Hepatocyte (in vitro differentiated cells): ENCODE measurements at places on chromosomes 16 and 17.
A peak's percentile ranks its signal among the peaks of the same experiment; 100 is the strongest.

DNA sequence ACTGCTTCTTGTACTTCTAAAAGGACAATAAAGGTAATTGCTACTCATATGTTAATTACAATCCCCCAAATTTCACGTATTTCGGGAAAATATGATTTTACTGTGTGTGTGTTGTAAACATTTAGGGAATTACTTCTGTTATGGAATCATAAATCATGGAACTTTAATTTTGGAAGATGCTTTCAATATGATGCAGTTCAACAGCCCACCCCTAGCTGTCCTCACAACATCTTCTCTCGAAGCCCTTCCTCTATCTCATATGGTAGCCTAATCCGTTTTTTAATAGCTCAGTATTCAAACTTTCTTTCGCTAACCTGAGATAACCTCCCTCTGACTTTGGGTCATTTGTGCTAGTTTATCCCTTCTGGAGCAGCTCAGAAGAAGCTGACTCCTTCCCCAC lies 78.4 kb downstream of the ANKFN1 start:
- DNase-seq: no peak

- DNase-seq: no peak
These were observed 363.4 kb downstream of the CDH13 start for GRCh38 chr16:82990155-82990554.

GRCh38 chr16:12254566-12254965 lies 278.0 kb downstream of the SNX29 start:
- no peak for DNase-seq

DNA sequence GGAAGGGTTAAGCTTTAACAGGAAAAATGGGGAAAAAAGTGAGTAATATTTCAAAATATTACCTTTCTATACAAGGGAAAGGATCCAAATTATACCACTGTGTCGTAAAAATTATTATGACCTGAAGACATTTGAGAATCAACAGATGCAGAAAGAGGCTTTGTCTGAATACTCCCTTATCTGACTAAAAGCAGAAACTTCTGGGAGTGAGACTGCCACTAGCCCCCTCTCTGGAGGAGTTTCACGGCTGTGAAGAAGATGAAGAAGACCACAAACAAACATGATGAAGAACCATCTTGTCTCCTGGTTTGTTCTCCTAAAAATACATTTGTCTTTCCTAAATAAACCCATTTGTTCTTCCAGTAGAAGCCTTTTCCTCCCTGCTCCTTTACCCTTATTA lies 29.4 kb downstream of the CNTROB start:
- no peak for DNase-seq

GRCh38 chr17:83034525-83034924 lies 44.9 kb upstream of the METRNL start:
- DNase-seq: no peak

DNA sequence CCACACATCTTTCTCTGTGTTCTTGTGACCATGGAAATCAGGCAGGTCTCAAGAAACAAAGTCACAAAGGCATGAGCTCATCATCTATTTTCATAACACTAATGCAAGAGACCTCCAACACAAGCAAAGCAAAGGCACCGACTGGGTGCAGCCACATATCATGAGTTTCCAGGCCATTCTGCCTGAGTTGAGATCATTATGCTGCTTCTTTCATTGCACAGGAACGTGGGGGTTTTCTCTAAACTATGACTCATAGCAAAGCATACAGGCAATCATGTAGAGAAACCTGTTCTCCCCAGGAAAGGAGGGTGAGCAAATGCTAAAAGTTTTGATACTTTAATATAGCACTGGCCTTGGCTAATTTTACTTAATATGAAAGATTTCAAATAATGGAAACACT lies 60.7 kb downstream of the GRIN2A start:
- DNase-seq: peak; percentile 72

GRCh38 chr16:31148281-31148728 lies 1.6 kb downstream of the PRSS36 start:
- peak; percentile 77 for DNase-seq
